ENCODE measurements at places on chromosomes 6 and 20.

GRCh38 chr6:2900821-2901644, 2.1 kb downstream of the SERPINB9 start:
- DNase-seq = no peak

DNA sequence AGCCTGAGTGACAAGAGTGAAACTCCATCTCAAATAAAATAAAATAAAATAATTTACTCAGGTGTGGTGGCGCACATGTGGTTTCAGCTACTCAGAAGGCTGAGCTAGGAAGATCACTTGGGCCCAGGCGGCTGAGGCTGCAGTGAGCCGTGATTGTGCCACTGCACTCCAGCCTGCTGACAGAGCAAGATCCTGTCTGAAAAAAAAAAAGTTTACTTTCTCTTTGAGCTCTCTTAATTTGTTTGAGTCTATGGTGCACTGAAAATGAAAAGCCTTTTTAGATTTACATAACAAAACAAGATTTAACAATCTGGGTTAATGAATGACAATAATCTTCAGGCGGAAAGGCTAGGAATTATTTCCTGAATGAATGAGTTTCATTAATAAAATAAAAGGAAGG, 23.3 kb upstream of the NHSL1 start:
- DNase-seq = no peak

DNA sequence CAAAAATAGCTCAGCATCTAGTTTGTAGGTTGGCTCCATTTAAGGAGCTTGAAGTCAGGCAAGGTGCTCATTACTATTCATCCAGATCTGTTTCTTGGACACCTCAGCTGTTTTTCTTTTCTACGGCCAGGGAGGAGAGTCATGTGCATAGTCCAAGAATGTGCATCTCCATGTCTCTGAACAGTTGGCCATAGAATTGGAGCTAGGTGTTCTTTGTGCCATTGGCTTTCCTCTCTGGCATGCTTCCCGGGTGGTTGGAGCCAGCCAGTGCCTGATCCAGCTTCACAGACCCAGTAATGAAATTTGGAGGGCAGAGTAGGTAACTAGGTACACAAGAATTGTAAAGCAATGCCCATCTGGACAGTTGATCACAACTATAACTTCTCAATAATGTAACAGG, 21.6 kb downstream of the EYA4 start:
- DNase-seq = no peak

GRCh38 chr20:44314870-44315269, 3.9 kb upstream of the FITM2 start:
- no peak for DNase-seq

GRCh38 chr6:10613723-10614122, 80.7 kb downstream of the C6orf52 start:
- no peak for DNase-seq

DNA sequence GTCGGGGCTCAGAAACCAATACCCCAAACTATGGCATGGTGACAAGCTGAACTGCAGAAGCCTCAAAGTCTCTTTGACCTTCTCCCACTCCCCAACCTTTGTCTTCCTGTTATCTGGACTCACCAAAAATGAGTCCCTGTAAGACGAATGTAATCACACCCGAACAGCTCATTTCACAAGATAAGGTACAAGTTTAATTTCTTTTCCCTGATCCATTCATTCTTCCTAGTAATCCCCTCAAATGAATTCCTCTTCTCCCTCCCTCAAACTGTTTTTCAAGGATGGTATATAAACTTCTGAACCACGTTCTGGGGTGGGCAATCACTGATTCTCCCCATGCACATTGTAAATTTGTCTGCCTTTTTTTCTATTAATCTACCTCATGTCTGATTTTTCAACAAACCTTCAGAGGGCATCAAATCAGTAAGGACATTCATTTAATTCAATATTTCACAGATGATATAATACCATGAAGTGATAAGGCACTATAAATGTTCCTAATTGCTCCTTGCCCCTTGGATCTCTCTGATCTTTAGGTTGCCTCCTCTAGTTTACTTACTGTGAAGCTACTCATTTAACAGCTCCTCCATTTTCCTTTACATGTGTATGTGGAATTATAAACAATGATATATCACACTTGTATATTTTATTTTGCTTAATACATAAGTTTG, 77.2 kb downstream of the OR2B2 start:
- DNase-seq = no peak

DNA sequence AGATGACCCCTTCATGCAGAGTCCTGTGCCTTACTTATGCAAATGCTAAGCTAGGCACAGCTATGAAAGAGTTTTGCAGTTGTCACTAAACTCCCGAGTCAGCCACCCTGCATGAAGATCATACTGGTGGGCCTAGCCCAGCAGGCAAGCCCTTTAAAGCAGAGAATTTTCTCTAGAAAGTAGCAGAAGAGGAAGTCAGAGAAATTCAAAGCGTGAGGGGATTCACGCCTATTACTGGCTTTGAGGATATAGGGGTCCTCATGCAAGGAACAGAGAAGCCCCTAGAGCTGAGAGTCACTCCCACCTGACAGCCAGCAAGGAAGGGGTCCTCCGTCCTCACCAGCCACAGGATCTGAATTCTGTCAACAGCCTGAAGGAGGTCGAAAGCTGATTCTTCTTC, 54.6 kb downstream of the MYB start:
- no peak for DNase-seq

DNA sequence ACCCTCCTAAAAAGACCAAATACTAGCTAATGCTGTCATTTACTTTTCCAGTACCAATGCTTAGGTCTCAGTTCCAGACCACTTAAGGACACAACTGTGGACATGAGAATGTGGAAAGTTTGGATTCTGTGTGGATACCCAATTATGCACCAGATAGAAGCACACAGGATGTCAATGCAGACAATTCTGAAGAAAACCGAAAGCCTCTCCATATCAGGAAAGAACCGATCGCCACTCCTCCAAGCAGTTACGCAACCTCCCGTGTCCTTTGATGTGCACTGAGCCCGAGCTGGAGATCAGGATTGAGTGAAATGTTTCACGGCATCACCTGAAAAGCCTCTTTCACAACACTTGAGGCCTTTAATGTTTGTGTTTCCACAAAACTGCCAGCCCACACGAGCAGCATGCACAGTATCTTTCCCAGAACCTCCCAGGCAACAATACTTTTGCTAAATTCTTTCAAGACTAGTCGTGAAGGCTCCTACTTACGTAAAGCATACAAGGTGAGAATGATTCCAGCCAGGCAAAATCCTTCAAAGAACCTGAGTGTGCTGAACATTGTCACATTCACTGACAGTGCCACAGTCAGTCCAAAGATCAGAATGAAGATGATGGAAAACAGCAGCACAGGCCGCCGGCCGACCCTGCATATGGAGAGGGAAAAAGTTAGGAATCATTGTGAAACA, 47.0 kb downstream of the SLC22A23 start:
- no peak for DNase-seq

- DNase-seq = peak; percentile 63
Measured at GRCh38 chr6:156988276-156989158, 211.3 kb downstream of the ARID1B start.

GRCh38 chr6:5096482-5096881, 11.3 kb downstream of the PPP1R3G start:
- no peak for DNase-seq
